HuH-7.5 (cell line): ENCODE measurements at places on chromosomes 4 and X.

GRCh38 chrX:55057675-55058249 lies 17.1 kb upstream of the PAGE2B start:
- no peak for DNase-seq

- no peak for DNase-seq
These were observed 120.1 kb downstream of the NKX6-1 start for GRCh38 chr4:84378983-84379382.

DNA sequence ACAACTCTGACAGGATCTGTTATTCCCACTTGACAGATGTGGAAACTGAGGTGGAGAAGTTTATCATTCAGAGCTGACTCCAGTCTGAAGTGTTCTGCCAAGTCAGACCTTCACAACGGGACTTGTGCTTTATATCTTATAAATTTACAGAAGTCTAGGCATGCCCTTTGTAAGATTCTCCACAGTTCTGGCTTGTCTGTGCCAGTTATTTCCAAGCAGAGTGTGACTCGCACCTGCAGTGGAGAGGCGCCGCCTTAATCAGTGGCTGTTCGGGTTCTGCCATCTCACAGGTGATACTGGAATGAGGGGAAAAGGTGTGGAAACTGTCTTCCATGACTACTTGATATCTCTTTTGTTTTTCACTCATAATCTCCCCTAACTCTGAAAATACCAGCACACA lies 63.2 kb downstream of the CPEB2 start:
- DNase-seq = no peak

DNA sequence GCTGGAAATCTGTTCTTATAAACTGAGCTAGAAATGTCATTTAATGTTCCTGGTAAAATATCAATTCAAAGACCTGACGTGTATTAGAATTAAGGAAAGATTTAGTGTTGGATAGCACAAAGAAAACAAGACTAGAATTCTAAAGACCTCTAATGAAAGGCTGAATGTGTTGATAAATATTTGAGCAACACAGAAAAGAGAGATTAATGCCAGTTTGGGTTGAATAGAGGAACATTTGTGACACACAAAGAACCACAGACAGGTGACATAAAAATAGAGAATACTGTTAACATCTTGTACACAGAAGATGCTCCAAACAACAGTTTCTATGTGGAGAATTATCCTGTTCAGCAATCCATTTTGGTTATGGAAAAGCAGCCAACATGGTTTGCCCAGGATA lies 222.1 kb upstream of the GALNT7 start:
- DNase-seq = no peak

GRCh38 chr4:67160394-67160793 lies 384.9 kb downstream of the CENPC start:
- no peak for DNase-seq
